ENCODE measurements at places on chromosomes 6 and 20.

DNA sequence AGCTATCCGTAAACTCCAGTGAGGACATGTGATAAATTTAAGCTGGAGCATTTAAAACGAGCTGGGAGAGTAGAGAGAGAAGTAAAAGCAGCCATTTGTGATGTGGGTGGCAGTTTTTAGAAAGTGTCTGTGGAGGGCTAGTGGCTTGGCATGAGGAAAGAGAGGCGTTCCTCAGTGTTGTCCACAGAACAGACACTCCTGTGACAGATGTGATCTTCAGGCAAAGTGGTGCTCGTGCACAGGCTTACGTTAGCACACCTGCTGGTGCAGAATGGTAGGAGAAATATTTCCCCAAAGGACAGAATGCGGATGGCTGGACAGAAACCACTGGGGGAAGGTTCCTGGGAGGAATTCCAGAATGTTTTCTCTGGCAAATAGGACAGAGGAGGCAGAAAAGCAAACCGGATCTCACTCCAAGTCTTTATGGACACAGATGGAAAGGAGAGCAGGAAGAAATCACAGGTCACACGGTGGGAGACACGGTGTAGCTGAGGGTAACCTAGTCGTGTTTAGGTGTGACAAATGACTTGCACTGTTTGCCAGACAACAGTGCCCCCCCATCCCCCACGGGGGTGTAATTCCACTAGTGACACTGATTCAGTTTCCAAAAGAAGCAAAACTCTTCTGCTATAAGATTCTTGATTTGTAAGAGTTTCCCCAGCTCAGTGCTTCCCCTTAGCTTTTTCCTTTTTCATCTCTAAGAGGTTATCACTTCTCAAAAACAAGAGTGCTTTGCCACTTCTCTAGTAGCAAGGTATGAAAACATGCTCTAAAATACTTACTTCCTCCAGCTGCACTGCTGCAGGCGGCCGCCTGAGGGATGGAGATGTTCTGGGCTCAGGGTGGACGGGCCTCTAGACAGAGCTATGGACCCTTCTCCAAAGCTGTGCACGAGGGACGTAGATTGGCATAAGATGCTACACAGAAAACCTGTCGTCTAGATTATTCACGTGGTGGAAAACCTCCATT, 293.2 kb downstream of the QKI start:
- no peak for DNase-seq

DNA sequence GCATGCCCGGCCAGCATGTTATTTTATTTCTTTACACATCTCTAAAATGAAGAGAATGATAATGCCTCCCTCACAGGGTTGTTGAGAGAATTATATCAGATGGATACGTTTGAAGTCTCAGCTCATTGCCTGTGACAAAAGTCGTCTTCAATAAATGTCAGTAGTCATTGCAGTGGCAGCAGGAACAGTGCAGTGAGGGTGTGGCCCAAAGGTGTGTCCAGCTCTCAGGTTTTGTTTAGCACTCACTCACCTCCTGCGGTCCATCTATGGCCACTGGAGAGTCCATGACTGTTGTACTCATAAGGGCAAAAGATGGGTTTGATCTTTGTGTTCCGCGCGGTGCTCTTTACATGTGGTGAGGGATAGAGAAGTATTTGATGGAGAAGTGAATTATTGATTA, 77.2 kb upstream of the TIAM2 start:
- no peak for DNase-seq

DNA sequence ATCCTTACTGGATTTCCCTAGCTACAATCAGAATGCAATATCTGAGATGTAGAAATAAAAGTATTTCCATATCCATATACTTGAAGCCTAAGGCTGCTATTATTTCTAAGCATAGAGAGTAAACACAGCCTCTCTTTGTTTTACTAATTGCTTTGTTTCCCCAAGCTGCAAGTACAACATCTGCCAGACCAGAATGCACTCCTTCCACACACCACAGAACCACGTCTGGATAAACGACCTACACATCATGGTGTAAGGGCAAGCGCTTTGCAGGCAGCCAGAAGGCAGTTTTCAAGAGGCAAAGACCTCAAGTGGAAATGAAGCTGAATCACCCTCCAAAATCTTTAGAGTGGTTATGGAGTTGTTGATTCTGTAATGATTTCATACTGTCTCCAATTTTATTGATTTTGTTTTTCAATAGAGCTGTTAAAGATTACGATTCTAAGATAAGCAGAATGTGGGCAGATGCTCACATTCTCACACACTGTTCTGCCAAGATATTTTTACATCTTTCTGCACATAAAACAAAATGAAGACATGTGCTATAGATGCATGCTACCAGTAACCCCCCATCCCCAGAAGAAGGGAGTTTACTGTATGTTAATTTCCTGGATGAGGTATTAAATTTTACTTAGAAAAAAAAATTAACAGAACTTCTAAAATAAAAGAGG, 88.8 kb downstream of the THEMIS start:
- DNase-seq = no peak

GRCh38 chr6:10957414-10957886, 70.6 kb downstream of the SYCP2L start:
- DNase-seq = no peak

- no peak for DNase-seq
These were observed 109.9 kb upstream of the THBS2 start for GRCh38 chr6:169363590-169363989.

DNA sequence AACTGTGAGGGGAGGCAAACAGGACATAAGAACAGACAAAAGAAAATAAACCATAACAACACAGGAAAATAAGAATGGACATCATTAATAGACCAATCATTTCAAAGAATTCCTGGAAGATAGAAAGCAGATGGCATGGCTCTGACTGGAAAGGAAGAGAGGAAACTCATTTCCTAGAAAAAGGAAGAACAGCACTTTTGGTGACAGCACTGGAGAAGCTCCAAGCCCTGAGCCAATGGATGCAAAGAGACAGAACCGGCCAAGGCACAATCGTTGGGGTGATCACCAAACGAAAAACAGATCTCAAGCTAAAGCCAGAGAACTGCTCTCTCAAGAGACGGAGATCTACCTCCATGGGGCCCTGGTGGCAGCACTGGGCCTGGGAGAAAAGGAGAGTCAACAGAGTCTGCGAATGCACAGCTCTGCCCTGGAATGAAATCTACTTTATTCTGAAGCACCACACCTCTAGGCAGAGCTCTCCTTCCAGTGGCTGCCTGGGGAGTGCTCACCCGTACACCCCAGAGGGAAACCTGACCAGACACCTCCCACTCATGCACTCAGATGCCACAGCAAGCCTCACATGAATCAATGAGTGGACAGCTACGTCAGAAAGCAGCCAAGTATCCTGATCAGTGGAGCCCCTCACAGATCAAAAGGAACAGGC, 24.2 kb downstream of the KIAA0319 start:
- no peak for DNase-seq

GRCh38 chr20:56985066-56985685, 281.3 kb downstream of the BMP7 start:
- DNase-seq = no peak

DNA sequence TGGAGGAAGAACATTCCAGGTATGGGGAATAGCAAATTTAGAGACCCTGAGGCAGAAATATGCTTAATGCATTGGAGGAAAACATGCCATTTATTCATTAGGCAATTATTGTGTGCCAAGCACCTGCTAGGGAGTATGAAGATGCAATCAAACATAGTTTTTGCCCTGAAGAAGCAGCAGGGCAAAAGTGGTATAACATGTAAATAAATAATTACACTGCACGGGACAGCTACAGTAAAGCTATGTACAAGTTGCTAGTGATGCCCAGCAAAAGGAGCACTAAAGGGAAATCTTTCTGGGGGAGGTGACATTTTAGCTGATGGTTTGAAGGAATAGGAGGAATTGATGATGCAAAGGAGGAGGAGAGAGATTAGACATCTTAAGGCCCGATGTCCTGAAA, 624 bp upstream of the TJAP1 start:
- DNase-seq = no peak

DNA sequence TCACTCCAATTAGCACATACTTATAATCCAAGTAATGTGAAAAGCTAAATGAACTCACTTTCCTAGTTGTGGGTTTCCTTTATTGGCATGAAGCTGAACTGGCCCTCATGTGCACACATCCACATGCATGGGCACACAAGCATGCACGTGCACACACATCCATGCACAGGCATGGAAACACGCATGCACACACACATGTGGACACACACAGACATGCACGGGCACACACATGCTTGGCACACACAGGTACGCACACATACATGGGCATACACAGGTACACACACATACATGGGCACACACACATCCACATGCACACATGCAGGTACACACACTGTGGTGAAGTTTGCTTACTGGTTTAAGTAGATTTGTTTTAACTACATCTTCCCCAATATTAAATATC, 23.8 kb downstream of the SYNDIG1 start:
- no peak for DNase-seq

GRCh38 chr6:5181510-5182317, 79.0 kb downstream of the LYRM4 start:
- no peak for DNase-seq
